Karpas-422 (cell line): ENCODE measurements at places on chromosomes 12 and 14. TPM values are rescaled to one million over a fixed set of nuclear protein-coding genes. Genes with fewer than 3 reads are reported as not detected.

The KIF26A gene
- total RNA-seq: not detected in 2 replicates

The GLS2 gene
- total RNA-seq: not detected in 2 replicates

The DHRS7 gene
- 155 and 162 TPM in 2 replicates for total RNA-seq

The RERGL gene
- not detected in 2 replicates for total RNA-seq

The CIPC gene
- 34.0 and 47.0 TPM in 2 replicates for total RNA-seq

DNA sequence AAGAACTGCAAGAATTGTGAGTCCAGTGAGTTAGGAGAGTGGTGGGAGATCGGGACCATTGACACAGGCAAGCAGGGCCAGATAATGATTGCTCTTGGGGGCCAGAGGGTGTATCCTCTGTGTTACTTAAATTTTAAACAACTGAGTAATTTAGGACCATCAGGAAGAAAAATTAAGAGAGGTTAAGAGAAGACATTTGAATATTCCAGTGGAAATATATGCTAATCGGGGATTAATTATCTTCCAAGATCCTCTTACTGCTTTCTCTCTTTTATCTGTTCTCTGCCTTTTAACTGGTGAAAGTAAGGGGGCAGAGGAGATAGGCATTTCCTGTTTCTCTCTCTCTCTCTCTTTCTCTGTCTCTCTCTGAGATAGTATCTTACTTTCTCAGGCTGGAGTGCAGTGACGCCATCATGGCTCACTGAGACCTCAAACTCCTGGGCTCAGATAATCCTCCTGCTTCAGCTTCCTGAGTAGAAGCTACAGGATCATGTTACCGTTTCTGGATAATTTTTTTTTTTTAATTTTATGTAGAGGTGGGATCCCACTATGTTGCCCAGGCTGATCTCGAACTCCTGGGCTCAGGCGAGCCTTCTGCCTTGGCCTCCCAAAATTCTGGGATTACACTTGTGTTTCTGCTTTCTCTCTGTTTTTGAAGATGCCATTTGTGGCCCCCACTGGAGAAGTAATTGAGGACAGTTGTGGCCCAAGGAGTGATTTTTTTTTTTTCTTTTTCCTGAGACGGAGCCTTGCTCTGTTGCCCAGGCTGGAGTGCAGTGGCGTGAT lies 85.1 kb downstream of the DIP2B start:
- DNase-seq: no peak

- no peak for DNase-seq
Measured at GRCh38 chr14:34685819-34686428, 28.5 kb downstream of the CFL2 start.

GRCh38 chr14:56953884-56954283 lies 143.6 kb upstream of the OTX2 start:
- DNase-seq: no peak

DNA sequence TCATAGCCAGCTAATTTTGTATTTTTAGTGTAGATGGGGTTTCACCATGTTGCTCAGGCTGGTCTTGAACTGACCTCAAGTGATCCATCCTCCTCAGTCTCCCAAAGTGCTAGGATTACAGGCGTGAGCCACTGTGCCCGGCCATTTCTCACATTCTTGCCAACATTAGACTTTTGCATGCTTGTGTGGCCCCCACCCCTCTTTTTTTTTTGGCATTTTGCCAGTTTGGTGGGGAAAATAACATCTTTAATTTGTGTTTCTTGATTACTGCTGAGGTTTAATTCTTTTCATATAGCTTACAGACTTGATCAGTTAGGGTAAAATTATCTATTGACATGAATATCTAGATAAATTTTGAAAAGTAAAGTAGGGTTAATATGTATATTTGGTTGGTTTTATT lies 3.8 kb downstream of the CCT2 start:
- DNase-seq: no peak

DNA sequence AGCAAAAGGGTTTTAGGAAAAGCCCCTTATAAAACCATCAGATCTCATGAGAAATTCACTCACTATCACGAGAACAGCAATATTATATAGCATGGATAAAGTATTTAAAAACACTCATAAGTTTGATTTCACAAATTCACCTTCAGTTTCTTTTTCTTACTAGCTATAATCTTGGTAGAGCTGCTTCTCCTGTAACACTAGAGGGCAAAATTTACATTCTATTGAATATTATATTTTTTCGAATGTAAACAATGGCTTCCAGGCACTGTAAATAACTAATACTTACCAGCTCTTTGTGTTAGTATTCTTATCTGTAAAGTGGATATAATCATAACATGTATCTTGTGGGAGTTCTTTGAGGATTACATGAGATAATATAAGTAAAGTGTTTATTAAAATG lies 259.6 kb downstream of the CCER1 start:
- DNase-seq: no peak

GRCh38 chr14:86015511-86015910 lies 485.6 kb downstream of the FLRT2 start:
- DNase-seq: no peak

GRCh38 chr12:76247026-76247646 lies 101.1 kb downstream of the BBS10 start:
- no peak for DNase-seq

GRCh38 chr12:2988494-2988893 lies 29.3 kb downstream of the TEAD4 start:
- no peak for DNase-seq
